ENCODE measurements at places on chromosomes 6 and 20.

DNA sequence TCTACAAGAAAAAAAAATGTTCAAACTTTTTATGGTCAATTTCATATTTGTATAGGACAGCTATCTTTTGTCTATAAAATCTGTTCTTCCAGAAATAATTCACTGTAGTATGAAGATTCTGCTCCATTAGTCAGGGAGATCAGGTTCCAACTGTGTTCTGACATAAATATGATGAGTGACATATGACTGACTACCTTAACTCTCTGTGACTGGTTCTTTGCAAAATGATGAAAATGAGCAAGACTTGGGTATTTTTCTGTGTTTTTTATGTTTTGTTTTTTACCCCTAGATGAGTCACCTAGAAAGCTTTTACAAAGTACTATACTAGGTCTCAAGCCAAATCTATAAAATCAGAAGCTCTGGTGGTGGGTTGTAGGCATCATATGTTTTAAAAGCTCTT, 229.6 kb downstream of the MMUT start:
- DNase-seq = no peak

GRCh38 chr6:97449444-97449966, 166.5 kb upstream of the MMS22L start:
- no peak for DNase-seq

GRCh38 chr6:143553337-143553736, 41.8 kb upstream of the FUCA2 start:
- DNase-seq = no peak

DNA sequence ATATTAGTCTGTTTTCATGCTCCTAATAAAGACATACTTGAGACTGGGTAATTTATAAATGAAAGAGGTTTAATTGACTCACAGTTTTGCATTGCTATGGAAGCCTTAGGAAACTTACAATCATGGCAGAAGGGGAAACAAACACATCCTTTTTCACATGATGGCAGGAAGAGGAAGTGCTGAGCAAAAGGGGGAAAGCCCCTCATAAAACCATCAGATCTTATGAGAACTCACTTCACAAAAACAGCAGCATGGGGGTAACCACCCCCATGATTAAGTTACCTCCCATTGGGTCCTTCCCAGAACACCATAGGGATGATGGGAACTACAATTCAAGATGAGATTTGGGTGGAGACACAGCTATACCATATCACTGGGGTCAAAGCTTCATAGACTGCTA, 254.2 kb downstream of the ERMARD start:
- DNase-seq = no peak

GRCh38 chr6:3022765-3023662, 23.3 kb downstream of the NQO2 start:
- DNase-seq = peak; percentile 43

- DNase-seq = no peak
Observed at GRCh38 chr20:23270382-23270911, 80.1 kb upstream of the NXT1 start.

DNA sequence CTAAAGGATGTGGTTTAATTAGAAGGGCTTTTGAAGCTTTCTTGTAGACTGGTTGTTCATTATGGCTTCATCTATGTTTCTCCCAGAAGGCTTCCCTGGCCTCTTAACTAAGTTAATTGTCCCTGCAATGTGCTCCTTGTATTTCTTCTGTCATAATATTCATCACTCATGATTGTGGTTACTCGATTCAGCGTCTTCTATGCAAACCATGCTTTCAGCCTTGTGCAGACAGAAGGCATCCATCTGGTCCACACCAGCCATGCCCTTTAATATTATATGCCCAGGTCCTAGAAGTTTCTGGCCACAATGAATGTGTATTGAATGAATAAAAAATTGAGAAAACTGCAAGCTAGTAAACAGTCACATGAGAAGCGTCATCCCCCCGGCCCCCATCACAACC, 163.2 kb downstream of the KHDC1L start:
- DNase-seq = no peak

- DNase-seq = no peak
Observed at GRCh38 chr6:3745566-3746118, 5.9 kb downstream of the PXDC1 start.

GRCh38 chr6:163423696-163424095, 9.2 kb downstream of the QKI start:
- no peak for DNase-seq

- no peak for DNase-seq
Observed at GRCh38 chr6:16947375-16948015, 154.4 kb upstream of the STMND1 start.

DNA sequence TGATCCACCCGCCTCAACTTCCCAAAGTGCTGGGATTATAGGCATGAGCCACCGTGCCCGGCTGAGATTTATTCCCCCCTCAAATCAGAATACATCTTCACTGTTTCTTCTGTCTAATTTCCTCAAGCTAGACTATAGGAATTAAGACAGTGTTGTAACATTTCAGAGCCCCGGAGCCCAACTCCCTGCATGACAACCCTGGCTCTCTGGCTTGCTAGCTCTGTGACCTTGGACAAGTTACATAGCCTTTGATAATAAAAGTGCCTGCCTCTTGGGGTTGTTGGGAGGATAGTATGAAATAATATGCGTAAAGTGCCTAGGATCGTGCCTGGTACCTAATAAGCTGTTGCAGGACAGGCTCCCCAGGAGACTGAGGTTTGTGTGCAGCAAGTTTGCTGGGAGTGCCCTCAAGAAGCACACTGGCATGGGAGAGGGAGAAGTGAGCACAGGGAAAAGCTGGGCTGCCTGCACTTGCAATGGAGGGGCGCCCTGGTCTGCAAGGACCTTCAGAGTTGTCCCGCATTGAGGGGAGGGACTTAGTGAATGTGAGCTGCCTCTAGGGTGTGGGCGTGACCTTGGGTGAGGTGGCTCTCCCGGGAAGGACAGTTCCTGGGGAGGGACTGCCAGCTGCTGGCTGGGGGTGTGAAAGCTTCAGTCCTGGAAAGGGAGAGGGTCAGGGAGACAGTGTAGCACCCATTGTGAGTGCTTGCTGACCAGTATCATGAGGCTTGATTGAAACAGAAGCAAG, 43.4 kb downstream of the TAF8 start:
- DNase-seq = no peak

- no peak for DNase-seq
Observed at GRCh38 chr6:14968056-14968637, 277.7 kb upstream of the JARID2 start.

DNA sequence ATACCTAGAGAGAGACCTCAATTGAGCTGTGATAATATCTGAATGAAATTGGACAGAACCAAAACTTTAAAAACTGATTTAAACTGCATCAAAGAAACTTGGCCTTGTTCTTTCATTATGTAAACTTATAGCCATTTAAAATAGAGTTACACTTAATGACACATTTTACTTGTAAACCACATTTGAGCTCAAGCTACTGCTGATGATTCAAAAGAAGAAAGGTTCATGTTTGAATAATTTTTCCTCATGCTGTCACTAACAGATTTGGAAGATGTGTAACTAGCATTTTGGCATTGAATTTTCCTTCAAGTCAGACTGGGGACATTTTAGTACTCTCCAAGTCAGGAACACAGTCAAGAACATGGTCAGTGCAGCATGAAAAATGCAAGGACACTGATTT, 26.9 kb downstream of the POPDC3 start:
- no peak for DNase-seq

GRCh38 chr20:4261333-4262284, 246.3 kb upstream of the RNF24 start:
- no peak for DNase-seq

DNA sequence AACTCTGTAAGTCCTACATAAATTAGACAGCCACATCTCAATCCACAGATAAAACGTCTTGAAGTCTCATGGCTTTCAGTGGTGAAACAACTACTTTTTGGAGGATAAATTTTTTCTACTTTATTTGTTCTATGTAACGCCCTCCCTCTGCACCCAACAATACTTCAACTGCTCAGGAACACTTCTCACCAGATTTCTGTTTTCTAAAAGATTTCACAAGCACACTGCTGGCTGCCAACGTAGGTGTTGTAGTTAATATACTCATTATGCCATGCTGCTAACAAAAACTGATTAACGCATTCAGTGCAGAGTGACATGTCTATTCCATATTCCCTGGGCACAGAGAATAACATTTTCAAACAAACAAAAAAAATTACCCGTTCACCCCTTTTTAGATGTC, 10.2 kb downstream of the USP49 start:
- DNase-seq = no peak

GRCh38 chr6:16570946-16571345, 190.3 kb downstream of the ATXN1 start:
- no peak for DNase-seq

GRCh38 chr6:21037453-21037852, 503.2 kb downstream of the CDKAL1 start:
- peak; percentile 20 for DNase-seq

DNA sequence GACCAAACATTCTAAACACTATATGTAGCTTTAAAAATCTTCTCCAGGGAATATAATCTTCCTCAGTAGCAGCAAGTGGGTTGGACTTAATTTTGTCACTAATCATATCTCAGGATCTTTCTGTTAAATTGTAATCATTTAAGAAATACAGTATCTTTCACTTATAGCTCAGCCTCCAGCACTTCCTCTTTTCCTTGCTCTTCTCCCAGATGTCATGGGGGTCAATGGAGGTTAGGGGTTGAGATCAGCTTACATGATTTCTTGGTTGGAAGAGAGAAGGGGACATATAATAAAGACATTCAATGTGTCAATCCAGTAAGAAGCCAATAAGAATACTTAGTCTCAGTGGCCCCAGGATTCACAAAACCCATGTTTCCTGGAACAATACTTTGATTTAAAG, 15.7 kb upstream of the REPS1 start:
- no peak for DNase-seq

DNA sequence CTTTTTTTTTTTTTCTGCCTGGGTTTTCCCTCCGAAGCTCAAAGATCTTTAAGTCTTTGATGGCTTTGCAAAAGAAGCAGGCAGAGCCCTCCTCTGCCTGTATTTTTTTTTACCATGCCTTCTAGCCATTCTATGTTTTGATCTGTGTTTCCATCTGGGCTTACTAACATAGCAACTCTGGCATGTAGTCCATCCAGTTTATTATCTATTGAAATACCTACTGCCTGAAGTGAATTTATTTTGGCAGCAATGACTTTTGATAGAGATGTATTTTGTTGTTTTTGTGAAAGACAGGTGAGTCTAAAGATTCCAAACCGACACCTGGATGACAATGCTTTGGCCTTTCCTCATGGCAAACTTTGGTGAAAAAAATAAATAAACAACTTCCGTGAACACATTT, 1157.7 kb upstream of the MAP3K7 start:
- DNase-seq = no peak

- DNase-seq = no peak
Observed at GRCh38 chr6:43948527-43949485, 178.4 kb downstream of the MRPL14 start.

DNA sequence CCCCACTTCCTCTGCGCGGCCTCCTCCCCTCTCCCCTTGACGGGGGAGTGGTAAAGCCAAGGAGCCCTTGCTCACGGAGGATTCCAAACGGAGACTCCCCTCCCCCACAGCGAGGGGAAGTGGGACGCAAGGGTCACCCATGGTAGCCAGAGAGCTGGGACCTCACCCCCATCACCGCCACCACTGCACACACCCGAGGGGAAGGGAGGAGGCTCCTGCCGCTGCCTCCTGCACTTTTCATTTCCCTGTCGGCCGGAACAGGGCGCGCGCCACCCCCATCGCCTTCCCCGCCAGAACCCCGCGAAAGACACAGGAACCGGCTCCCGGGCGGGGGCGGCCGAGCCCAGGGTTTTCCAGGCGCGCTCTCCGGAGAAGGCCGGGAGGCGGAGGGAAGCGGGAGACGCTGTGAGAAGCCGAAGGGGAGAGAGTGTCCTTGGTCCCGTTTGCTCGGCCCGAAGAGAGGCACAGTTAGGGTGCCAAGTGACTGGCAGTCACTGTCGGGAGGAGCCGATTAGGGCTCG, 789 bp downstream of the CCND3 start:
- peak; percentile 66 for DNase-seq

GRCh38 chr6:19757036-19757435, 80.1 kb upstream of the ID4 start:
- DNase-seq = no peak

- no peak for DNase-seq
Observed at GRCh38 chr20:25296094-25297093, 48.5 kb downstream of the PYGB start.

GRCh38 chr6:150696190-150696589, 96.5 kb downstream of the PLEKHG1 start:
- no peak for DNase-seq

DNA sequence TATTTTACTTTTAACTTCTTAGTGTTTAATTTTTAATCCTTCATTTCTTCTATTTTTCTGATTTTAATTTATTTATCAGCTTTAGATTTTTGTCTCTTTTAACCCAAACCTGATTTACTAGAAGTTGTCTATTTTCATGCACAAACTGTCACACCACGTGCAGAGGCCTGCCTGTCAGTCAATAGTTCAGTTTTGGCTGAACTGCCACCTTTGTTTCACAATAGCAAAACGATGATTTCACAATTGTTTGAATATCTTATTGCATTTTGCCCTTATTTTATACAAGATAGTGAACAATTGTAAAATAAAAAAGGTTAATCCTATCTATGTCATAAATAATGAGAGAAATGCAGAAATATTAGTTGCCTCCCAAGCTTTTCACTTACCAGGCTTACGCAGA, 24.0 kb upstream of the PPP1R3G start:
- no peak for DNase-seq

GRCh38 chr6:130928158-130928912, 101.1 kb downstream of the SMLR1 start:
- no peak for DNase-seq

DNA sequence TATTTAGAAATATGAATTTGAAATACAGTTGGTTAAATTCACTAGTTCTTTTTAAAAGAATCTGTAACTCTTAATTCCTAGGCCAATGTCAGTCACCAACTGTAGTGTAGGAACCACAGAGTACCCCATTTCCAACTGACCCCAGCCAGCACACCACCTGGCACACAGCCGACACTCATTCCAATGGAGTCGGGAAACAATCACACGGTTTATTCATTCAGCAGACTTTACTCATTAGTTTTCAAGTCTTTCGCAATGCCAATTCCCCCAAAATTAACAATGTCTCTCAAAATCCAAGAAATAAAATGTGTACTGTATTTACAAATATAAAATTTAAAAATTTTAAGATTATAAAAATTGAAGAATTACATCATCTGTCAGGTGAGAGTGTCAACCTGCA, 13.5 kb downstream of the ARG1 start:
- DNase-seq = no peak

DNA sequence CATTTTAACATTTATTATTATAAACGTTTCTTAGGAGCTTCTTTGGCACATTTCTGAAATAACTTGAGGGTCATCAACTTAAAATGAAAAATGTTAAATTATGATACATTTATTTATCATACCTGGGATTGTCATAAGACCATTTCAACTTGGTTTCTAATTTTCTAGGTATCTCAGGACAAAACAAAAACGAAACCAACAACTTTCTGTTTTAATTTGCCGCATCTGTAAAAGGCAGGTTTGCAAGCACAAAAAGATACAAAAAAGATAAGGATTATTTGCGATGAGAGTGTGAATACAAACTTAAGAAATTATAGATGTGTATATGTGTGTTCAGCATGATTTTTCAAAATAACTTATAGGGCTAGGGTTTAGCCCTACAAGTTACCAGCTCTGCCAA, 395.0 kb upstream of the RUNX2 start:
- no peak for DNase-seq
